ENCODE measurements at places on chromosomes 16 and 17.

DNA sequence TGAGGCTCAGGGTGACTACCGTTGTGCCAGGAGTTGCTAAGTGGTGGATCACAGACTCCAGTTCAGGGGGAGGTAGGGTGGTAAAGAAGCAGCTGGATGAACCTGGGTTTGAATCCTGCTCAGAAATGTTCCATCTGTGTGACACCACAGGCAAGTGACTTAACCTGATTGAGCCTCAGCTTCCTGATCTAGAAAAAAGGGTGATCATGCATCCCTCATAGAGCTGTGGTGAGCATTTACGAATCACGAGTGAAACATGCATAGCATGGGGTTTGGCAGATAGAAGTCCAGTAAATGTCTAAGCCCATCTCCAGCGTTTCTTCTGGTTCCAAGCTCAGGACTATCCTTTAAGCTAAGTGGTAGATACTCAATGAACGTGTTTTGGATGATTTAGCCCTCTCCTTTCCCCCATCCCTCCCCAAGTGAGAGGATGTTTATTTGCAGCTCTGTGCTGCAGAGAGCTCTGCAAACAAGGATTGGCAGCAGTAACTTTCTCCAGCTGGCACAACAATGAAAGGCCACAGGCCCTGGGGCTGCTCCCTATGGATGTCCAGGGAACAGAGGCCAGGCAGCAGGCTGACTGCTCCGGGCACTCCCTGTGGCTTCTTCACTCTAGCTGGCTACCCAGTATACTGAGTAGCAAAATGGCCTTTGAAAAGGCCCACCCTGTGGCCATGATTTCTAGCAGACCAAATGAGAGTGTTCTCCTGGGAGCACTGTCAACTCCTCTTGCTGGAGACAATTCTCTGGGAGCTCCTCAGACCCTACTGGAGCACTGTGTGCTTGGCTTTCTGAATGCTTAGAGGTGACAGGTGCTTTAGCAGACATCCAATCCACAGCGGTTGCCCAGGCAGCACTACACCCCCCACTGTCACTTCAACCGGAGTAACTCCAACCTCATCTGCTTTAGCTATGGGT is 21.3 kb downstream of the CA4 start:
- DNase-seq: no peak

DNA sequence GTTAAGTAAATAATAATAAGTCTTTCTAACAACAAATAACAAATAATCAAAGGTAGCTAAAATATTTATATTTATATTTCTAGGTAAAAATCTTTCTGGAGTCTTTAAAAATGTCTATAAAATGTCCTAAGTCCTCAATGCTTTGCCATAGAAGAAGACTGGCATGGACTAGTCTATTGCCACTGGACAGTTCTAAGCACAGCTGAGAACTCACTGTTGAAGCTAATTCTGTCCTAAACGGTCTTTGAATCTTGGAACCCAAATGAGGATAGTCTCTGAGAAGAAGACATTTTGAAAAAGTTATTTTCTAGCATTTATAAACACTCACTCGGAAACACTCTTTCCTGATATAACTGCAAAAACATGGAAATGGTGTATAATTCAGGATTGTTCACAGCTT is 539 bp downstream of the MYH8 start:
- DNase-seq: no peak

DNA sequence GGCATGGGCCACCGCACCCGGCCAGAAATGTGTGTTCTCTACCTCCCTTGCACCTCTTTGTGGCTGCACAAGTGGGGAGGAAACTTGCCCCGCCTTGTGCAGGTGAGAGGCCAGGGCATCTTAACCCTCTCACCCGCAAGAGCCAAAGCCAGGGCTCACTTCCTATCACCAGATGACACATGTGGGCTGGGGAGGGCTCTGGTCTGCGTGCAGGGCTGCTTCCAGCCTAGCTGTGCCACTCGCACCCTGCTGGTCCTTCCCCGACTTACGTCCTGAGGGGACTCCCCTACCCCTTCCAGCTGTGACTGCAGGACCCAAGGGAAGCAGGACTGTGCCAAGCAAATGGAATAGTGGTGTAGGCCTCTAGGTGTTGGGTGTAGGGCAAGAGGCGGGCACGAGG is 6.9 kb downstream of the MIEF2 start:
- no peak for DNase-seq

- no peak for DNase-seq
Measured at GRCh38 chr17:80573701-80574100, 29.1 kb downstream of the RPTOR start.

- DNase-seq: no peak
Measured at GRCh38 chr17:66995944-66996343, 31.4 kb downstream of the CACNG4 start.

- no peak for DNase-seq
Measured at GRCh38 chr17:44314869-44315661, 6.7 kb downstream of the RUNDC3A start.

- DNase-seq: no peak
Measured at GRCh38 chr16:57628783-57629293, 408 bp downstream of the ADGRG1 start.

- DNase-seq: no peak
Measured at GRCh38 chr16:28181515-28181914, 30.2 kb downstream of the XPO6 start.
